Stimulated activated effector memory CD8-positive, alpha-beta T cell treated with anti-CD3 and anti-CD28 coated beads, Interleukin-12 subunit alpha, Interleukin-12 subunit beta, amount 100 ng/mL, for 72 hours (primary cell): ENCODE measurements at places on chromosomes 1 and 21.

DNA sequence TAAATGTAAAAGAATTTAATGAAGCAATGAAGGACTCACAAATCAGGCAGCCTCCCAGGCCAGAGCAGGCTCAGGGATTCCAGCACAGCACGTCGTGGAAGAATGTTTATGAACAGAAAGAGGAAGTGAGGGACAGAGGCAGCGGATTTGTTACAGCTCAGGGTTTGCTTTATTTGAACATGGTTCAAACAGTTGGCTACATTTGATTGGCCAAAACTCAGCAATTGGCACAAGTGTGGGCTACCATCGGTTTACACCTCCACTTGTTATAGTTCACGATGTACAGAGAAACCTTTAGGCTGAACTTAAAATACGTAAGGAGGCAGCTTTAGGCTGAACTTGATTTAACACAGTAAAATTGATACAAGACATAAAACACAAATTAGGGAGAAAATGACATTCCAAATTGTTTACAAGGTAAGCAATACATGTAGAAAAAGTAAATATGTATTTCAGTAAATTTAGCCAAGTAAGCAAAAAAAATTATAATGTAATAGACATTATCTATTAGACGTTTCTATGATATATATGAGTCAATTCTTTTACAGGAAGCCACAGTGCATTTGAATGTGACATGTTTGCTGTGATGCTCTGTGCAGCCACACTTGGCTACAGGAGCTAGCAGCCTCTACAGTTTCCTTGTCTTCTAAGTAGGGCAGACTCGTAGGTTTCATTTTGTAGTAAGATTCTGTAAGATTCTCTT, 126.5 kb downstream of the ADSS2 start:
- peak; percentile 56 for DNase-seq

DNA sequence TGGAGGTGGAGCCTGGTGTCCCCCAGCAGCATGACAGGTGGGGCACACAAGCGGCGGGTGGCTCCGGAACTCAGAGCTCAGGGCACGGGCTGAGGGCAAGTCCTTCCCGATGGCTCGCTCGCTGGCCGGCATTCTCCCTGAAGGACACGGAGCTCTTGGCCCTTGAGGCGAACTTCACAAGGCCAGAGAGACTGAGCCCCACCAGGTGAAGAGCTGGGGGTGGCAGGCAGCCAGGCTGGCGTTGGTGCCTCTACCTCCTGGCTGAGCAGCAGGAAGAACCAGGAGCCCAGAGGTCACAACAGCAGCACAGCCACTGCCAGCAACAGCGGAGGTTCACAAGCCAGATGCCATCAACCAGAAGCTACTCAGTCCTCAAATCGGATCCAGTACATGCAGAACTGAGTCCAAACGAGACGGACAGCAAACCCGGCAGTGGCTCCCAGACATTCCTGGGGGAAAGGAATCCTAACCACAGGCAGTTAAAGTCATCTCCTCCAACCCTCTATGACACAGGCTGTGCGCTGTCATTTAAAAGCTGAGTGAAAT, 54.1 kb downstream of the NPHP4 start:
- DNase-seq, result no peak

- DNase-seq, result no peak
Measured at GRCh38 chr1:94303005-94303404, 65.6 kb upstream of the ARHGAP29 start.

GRCh38 chr1:160713161-160713560, 1.5 kb upstream of the CD48 start:
- no peak for DNase-seq

- no peak for DNase-seq
Measured at GRCh38 chr1:164440232-164440631, 118.8 kb upstream of the PBX1 start.
